CD4-positive, alpha-beta T cell treated with Interleukin-12 subunit alpha and Interleukin-12 subunit beta, for 1 hour (primary cell): ENCODE measurements at places on chromosomes 1 and 21.

- DNase-seq: peak; percentile 38
Measured at GRCh38 chr1:241998412-241998921, 431 bp downstream of the MAP1LC3C start.

GRCh38 chr1:39046613-39047210 is 20.6 kb downstream of the NDUFS5 start:
- DNase-seq: no peak

GRCh38 chr1:112706505-112707220 is at the start of gene RHOC:
Gene RHOC (minus strand): TSS chr1:112707127. CDS start chr1:112703799, 3,328 bp downstream.
- peak; percentile 45 for DNase-seq

GRCh38 chr1:59071289-59071688 is 225.6 kb upstream of the FGGY start:
- no peak for DNase-seq

GRCh38 chr1:156062189-156062588 is 1.2 kb downstream of the RAB25 start:
- no peak for DNase-seq
